ENCODE measurements at places on chromosomes 4 and X.

DNA sequence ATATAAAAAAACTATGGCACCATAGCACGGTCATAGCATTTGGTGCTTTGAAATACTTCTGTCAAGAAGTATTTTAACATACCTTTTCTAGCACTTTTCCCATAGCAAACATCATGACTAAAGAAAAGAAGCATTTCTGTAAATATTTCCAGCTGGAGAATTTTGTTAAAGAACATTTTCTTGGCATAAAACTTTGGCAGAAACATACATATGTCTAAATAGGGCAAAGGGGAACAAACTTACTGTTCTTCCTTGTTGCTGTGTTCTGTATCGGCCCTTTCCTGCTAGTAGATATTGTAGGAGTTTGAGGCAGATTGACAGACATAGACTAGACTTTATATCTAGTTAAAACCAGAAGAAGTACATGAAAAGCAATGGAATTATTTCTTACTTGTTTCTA, 2368.5 kb downstream of the PCDH7 start:
- DNase-seq: no peak

GRCh38 chr4:25823632-25824031, 39.2 kb downstream of the SEL1L3 start:
- no peak for DNase-seq

DNA sequence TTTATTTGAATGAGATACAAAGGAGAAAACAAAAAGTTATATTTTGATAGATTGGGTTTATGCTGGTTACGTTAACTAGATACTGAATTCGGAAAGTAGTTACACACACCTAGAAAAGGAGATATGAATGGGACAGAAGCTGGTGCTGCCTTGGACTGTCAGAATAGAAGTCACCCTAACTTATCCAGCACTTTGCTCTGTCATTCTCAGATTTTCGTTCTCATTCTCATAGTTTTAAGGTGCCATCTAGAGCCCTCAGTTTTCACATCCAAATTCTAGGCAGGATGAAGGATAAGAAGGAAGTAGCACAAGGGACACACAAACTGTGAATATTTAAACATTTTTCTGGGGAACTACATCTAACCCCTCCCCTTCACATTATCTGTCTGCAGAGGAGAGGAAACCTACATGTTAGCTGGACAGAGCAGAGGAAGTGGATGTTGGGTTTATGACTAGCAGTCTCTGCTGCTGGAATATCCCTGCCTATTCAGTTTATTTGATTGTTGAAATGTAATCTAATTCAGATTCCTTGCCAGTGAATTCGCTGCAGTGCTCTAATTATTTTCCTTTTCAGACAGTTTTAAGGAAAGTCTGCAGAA, 521.9 kb downstream of the FAT4 start:
- no peak for DNase-seq

- DNase-seq: no peak
These were observed 825.8 kb upstream of the LCORL start for GRCh38 chr4:18847249-18847890.

DNA sequence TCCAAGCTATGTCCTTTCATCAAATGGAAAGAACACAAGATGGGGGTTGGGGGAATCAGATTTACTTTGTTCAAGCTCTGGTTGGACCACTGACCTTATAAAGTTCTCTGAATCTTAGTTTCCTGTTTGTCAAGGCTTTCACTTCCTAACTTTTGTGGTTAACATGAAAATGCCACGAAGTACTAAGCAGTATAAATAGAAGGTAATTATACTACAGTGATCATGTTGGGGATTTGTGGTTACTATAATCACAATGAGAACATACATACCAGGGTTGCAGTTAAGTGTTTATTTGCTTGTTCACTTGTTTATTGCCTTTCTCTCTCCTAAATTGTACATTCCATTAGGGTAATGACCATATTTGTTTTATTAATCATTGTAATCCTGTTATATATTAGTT, 53.2 kb downstream of the SPRY1 start:
- no peak for DNase-seq

DNA sequence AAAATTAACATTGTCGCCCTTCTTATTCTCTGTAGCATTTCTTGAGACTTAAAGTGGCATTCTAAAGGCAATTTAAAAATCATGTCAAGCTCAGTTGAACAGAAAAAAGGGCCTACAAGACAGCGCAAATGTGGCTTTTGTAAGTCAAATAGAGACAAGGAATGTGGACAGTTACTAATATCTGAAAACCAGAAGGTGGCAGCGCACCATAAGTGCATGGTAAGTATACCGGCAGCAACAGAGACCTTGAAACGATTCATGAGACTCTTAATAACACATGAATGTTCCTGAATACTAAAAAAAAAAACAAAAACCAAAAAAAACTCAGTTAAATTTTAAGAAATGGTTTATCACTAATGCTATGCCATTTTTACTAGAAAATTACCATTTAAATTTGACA, 82.4 kb upstream of the HPRT1 start:
- no peak for DNase-seq

GRCh38 chr4:85514783-85515182, 39.8 kb downstream of the ARHGAP24 start:
- DNase-seq: no peak

DNA sequence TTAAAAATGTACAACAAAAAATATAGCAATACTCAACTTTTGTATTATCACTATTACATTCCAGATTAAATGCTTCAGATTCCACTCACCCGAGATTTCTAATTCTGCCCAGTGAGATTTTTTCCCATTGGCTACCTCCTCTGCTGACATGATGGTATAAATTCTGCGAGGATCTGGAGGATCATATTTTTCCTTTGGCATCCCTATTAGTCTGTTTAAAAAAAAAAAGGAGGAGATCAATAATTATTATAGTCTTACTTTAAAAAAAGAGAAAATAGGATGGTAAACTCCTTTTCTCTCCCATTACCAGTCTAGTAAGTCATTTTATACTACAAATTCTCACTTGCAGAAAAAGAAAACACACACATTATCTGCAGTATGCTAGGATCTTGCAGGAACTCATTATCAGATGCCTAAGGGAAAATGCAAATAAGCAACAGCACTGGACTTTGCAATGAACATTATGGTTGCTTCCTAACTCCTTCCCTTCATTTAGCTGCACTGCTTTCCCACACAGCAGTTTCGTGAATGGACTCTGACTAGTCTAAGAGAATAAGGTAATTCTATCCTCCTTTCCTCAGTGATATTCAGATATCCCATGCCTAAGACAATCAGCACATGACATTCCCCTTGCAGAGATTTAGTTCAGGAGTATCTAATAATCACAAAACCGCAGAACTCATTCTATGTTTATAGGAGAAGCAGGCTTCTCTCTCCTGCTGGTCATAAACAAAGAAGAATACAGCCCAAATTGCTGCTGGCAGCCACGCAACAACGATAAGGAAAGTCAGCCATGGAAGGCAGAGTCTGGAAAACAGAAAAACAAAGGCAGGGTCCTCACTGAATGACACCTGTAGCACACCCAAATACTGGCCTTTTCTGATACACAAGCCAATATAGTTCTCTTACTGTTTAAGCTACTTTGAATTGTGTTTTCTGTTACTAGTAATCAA, 42.7 kb downstream of the CNOT6L start:
- no peak for DNase-seq

- DNase-seq: no peak
These were observed 120.1 kb upstream of the NAP1L5 start for GRCh38 chr4:88817740-88818139.

- no peak for DNase-seq
These were observed 866.5 kb upstream of the INTU start for GRCh38 chr4:126766241-126766640.

DNA sequence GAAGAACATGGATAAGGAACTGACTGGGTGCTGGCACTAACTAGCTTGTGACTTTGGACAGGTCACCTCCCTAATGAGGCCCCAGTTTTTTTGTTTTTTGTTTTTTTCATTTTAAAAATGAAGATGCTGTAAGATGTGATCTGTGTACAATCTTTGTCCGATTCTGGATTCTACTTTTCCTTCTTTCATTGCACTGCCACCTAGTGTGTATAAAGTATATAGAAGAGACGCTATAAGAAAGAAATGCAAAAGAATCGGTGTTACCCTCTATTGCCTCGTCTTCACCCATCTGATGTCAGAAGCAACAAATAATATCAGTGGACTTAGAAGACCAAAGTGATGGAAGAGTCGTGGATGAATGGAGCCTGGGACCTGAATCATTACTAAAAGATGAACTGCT, 58.6 kb upstream of the P2RY10 start:
- DNase-seq: no peak

DNA sequence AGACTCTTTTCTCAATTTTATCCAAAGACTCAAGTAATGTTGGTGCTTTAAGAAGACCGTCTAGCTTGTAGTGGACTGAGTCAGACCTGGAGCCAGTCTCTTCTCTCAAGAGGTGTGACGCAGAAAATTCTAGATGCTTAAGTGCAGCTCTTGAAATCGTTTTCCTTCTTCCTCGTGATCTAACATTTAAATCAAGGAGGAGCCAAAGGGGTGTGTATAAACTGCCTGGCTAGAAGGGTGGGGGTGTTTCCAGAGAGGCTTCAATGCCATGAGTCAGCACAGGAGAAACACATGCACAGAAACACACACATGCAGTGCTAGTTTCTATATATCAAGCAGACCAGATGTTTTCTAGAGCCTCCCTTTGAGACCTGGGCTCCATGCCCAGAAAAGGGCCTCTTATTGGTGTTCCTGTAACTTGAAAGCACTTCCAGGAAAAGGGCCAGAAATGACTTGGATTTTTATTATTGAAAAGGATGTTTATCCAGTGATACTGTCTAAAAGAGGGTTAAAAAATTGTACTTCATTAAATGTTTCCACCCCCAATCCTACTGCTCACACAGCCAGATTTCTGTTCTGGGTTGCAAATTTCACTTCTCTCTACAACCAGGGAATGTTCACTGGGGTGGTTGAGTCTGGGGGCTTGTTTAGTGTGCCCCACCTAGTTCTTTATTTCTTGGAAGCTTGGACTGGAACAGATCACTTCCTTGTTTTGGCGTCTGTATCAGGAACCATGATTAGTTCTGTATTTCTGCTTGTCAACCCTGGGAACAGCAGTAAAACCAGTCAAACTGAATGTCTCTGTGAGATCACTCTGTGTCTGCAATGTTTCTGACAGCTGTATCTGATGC, at the start of gene CLIC2:
TSS of gene CLIC2 (minus strand) at position 129 of the 851 bp plus-strand sequence. CDS start 187 bp downstream, outside the sequence.
- DNase-seq: no peak

DNA sequence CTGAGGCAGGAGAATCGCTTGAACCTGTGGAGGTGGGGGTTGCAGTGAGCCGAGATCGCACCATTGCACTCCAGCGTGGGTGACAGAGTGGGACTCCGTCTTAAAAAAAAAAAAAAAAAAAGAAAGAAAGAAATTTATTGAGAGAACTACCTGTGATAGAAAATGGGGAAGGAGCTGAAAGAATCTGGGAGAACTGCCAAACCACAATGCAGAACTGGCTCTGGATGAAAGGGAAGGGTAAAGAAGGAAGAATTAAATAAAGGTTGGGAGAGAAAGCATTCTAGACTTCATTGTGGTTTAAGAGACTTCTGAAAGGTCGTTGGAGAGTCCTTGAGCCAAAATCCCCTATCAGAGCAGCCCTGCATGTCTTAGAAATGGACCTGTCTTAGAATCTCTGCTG, 567.9 kb upstream of the HTR2C start:
- DNase-seq: no peak

GRCh38 chr4:32929796-32930699, 2209.9 kb downstream of the PCDH7 start:
- no peak for DNase-seq

GRCh38 chr4:26302031-26302899, 18.5 kb upstream of the RBPJ start:
- DNase-seq: no peak

- no peak for DNase-seq
These were observed 240.5 kb upstream of the HS3ST1 start for GRCh38 chr4:11669156-11669555.

GRCh38 chr4:173128199-173128890, 40.3 kb upstream of the GALNT7 start:
- DNase-seq: no peak

- DNase-seq: no peak
These were observed 69.0 kb upstream of the ATOH1 start for GRCh38 chr4:93759506-93759905.

- no peak for DNase-seq
These were observed 406.1 kb downstream of the IQCM start for GRCh38 chr4:149409555-149409962.
